ENCODE measurements at places on chromosomes 4 and X. TPM values are rescaled to one million over a fixed set of nuclear protein-coding genes. Genes with fewer than 3 reads are reported as not detected.

Gene PCDH7
- total RNA-seq, result 2.4 TPM

Gene PCYT1B
- 27.2 TPM for total RNA-seq

Gene CPE
- 10.9 TPM for total RNA-seq

Gene SAGE1
- not detected for total RNA-seq

Gene DUSP9
- 2.5 TPM for total RNA-seq

- DNase-seq, result no peak
- H3K27ac ChIP-seq, result no peak overlapping the region
- no peak overlapping the region for H3K4me3 ChIP-seq
- no peaks in the 10 kb centered on the region for H3K36me3 ChIP-seq
These were observed 74.4 kb downstream of the RNF150 start for GRCh38 chr4:141058591-141059512.

DNA sequence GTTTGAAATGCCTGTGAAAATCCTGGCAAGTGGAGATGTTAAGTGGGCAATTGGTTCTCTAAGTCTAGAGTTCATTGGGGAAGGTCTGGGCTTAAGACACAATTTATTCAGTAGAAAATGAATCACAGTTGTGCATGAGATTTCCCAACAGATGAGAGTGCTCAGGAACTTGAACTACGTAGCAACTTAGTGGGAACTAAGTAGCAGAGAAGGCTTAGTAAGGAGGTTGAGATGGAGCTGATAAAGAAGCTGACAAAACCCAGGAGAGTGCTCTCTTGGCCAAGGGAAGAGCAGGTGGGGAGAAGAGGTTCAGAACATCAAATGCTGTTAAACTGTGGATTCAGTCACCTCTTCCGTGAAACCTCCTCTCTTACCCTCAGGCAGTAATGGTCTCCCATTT lies 33.0 kb downstream of the AFF1 start:
- no peak overlapping the region for H3K4me3 ChIP-seq
- no peaks in the 10 kb centered on the region for H3K36me3 ChIP-seq
- H3K27ac ChIP-seq, result no peak overlapping the region
- DNase-seq, result no peak

DNA sequence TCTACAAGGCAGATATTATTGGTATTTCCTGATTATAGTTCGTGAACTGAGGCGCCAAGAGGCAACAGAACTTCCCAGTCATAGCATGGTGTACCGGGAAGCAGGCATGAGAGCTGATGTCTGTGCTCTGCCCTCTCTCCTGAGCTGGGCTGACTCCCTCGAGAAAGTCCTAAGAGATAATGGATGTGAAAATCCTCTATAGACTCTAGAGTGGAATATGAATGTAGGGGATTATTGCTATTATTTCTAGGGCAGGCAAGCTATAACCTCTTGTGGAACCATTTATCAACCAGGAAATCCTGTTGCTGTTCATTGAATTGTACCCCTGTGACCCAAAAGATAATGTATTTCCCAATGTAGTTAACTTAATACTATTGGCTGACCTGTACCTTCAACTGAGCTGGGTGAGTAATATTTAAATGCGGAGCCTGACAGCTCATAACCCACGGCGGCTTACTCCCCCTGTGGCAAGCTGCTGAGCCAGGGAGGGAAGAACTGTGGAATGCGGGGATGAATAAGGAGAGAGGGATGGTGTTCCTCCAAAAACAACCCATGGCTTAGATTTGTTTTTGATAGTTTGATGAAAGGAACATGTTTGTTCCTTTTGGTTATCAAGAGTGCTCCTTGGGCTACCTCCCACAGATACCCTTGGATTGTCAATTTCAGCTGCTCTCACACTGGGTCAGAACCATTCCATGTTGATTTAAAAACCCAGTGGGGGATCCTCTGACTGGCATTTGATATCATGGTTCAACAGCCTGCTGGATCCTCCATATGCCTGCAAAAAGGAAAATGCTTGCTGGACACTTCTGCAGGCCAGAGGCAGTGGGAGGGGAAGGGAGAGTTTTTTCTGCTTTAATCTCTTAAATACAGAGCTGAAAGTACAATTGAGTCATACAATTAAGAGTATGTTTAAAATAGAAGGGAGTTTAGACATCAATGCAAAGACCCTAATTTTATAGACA lies 339.0 kb upstream of the BOD1L1 start:
- peaks cover 15% of the 10 kb centered on the region for H3K4me1 ChIP-seq
- H3K36me3 ChIP-seq, result no peaks in the 10 kb centered on the region
- H3K4me3 ChIP-seq, result no peak overlapping the region
- H3K27me3 ChIP-seq, result no peaks in the 10 kb centered on the region

- no peaks in the 10 kb centered on the region for H3K27me3 ChIP-seq
- 0 out of 2 replicates have a peak, but pooled peaks cover 6% of the 10 kb centered on the region for H3K4me1 ChIP-seq
- no peak for DNase-seq
- no peak overlapping the region for H3K4me3 ChIP-seq
These were observed 145.7 kb downstream of the RAPGEF2 start for GRCh38 chr4:159248384-159249178.

DNA sequence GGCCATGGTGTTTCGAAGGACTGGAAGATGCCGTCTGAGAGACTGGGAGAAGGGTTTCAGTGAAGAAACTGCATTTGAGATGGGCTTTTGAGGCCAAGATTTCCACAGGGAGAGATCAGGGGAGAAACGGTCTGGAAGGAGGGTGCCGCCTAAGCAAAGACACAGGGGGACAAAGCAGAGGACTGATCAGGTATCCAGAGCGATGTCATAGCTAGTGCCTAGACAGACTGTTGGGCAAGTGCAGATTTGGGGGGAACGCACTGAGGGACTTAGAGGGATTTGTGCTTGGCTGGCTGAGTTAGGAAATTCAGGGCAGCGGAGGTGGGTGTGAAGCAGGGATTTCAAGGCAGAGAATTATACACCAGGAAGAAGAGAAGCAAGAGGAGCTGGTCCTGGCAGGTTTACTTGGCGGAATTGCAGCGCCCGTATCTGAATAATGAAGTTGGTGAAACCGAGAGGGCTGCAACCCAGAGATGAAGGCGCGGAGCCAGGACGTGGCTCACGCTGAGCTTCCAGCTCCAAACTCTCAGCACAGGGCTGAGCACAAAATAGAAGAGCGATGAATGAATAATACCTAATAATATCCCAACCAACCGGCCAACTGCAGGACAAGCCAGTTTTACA lies 106.9 kb downstream of the MAML3 start:
- peak overlapping the region; percentile 55 for H3K4me3 ChIP-seq
- peak; percentile 12 for DNase-seq
- H3K27ac ChIP-seq, result peak overlapping the region; percentile 90
- H3K27me3 ChIP-seq, result no peaks in the 10 kb centered on the region
- H3K36me3 ChIP-seq, result no peaks in the 10 kb centered on the region

DNA sequence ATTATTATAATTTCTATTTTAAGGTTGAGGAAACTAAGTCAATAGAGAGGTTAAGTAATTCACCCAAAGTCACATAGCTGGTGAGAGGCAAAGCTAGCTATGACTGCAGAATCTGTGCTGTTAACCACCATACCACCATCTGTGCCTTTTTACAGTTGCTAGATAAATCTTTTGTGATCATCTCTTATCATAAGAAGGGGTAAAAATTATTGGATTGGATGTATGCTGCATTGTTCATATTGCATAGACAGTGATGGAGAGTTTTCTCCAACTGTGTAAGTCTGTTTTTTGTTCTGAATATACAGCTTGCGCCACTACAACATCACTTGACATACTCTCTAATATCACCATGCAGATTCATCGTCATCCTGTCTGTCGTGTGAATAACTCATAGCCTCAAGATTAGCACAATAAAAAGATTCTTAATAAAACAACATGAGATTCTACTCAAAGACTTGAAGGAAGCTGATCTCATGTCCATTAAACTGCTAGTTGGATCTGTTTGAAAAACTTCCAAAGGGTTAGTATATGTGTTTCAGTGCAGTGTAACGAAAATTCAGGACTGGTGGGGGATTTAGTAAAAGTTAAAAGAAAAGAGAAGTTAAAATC lies 495.9 kb downstream of the SPRY1 start:
- no peaks in the 10 kb centered on the region for H3K4me1 ChIP-seq
- no peak for DNase-seq
- H3K27me3 ChIP-seq, result no peaks in the 10 kb centered on the region
- H3K36me3 ChIP-seq, result no peaks in the 10 kb centered on the region

DNA sequence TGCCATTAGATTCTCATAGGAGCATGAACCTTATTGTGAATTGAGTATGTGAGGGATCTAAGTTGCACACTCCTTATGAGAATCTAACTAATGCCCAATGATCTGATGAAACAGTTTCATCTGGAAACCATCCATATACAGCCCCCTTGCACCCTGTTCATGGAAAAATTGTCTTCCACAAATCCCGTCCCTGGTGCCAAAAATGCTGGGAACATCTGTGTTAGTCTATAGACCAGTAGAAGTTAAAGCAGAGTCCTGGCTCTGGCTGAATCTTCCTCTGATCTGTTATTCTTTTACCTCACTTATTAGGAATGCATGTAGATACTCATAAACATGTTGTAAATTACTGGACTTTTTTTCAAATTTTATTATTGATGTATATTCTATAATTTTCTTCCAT lies 29.2 kb downstream of the SULT1B1 start:
- no peaks in the 10 kb centered on the region for H3K36me3 ChIP-seq
- H3K4me1 ChIP-seq, result peaks cover 4% of the 10 kb centered on the region
- no peak overlapping the region for H3K27ac ChIP-seq
- H3K27me3 ChIP-seq, result no peaks in the 10 kb centered on the region
- no peak overlapping the region for H3K4me3 ChIP-seq

DNA sequence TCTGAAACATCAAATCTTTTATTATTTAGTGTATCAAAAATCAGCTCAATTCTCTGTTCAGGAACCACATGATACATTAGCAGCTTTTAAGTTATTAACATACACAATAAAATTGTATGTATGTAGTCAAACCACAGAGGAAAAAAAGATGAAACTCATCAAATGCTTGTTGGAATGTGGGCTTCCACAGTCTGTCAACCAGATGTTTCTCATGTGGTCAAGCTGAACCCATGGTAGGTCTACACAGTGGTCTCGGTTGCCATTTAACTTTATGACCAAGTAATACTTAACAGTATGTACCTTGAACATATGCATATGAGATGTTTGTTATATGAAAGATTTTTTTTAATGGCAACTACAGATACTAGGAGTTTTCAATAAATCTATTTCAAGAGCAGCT lies 427.8 kb downstream of the IL15 start:
- H3K4me3 ChIP-seq, result no peak overlapping the region
- no peaks in the 10 kb centered on the region for H3K4me1 ChIP-seq
- H3K27ac ChIP-seq, result no peak overlapping the region
- H3K36me3 ChIP-seq, result peaks cover 38% of the 10 kb centered on the region
- no peak for DNase-seq

GRCh38 chr4:56863441-56864139 lies 42.1 kb upstream of the SPINK2 start:
- no peak for DNase-seq
- H3K4me1 ChIP-seq, result peaks cover 7% of the 10 kb centered on the region
- no peaks in the 10 kb centered on the region for H3K36me3 ChIP-seq
- peaks cover 9% of the 10 kb centered on the region for H3K27me3 ChIP-seq
- H3K4me3 ChIP-seq, result no peak overlapping the region
- no peak overlapping the region for H3K27ac ChIP-seq

DNA sequence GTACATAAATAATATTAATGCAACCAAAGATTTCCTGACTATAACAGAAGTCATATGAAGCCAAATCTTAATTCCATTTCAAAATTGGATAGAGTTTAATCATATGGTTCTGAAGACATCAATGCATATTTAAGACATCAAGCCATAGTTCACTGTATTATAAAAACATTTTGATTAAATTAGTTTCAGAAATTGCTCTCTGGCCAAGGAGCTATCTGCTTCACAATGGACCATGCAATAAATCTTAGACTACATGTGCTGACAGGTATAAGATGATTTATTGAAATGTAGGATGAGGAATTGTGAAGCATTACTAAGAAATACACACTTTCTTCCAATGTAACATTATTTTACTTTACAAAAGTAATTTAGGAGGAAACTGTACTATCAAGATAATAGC lies 81.6 kb downstream of the MID1 start:
- H3K36me3 ChIP-seq, result no peaks in the 10 kb centered on the region
- no peak for DNase-seq
- no peaks in the 10 kb centered on the region for H3K27me3 ChIP-seq
- H3K4me1 ChIP-seq, result peaks cover 56% of the 10 kb centered on the region

- no peak overlapping the region for H3K27ac ChIP-seq
- H3K4me3 ChIP-seq, result 0 out of 2 replicates have a peak overlapping the region, but pooled peaks have one; percentile 90
- peaks cover 10% of the 10 kb centered on the region for H3K4me1 ChIP-seq
These were observed 1.1 kb upstream of the EDNRA start for GRCh38 chr4:147479786-147480185.

DNA sequence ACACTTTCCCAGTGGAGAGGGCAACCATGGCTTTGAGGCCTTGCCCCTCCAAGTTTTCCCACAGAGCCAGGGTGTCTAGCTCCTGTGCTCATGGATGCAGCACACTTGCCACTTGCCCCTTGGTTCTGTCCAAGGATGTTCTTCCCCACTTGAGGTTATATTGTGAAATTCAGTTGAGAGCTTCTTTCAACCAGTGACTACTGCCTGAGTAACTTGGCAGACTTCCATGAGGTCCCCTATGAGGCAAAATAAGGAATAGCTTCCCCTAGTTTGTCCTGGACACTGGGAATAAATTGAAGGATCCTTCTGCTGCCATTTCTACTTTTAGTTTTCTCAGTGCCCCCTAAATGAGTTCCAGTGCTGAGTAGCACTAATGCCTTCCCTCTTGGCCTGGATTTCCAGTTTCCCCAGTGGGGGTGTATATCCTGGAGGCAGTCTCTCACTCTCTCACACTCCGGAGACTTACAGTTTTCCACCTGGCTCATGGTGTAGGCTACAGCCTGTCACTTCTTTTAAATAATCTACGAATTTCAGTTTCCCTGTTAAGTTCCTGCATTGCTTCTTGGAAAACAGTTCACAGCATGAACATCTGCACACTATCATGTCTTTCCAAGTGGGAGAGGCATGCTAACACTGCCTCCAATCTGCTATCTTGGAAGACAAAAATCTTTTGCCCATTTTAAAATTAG lies 36.4 kb upstream of the ADH4 start:
- H3K4me1 ChIP-seq, result no peaks in the 10 kb centered on the region
- no peak overlapping the region for H3K4me3 ChIP-seq
- H3K36me3 ChIP-seq, result peaks cover 25% of the 10 kb centered on the region
- no peak overlapping the region for H3K27ac ChIP-seq
